ENCODE measurements at places on chromosomes 16 and 17.

DNA sequence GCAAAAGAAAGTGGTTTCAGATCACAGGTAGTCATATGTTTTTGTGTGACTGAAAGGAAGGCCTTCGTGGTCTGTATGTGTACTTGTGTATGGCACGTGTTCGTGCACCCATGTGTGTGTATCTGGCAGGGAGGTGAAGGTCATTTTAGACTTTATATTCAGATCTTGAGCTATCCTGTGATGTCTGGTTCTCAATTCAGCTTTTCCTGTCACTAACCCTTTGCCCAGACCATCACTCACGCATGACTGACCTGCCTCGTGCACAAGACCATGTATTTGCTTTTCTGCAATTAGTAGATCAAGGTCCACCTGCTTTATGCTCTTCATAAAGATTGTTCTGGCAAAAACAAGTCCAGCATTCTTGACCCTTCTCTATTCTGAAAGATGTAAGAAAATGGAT is 139.7 kb upstream of the MAF start:
- DNase-seq, result no peak

- DNase-seq, result no peak
Measured at GRCh38 chr16:69131167-69131838, 1.1 kb downstream of the CHTF8 start.

DNA sequence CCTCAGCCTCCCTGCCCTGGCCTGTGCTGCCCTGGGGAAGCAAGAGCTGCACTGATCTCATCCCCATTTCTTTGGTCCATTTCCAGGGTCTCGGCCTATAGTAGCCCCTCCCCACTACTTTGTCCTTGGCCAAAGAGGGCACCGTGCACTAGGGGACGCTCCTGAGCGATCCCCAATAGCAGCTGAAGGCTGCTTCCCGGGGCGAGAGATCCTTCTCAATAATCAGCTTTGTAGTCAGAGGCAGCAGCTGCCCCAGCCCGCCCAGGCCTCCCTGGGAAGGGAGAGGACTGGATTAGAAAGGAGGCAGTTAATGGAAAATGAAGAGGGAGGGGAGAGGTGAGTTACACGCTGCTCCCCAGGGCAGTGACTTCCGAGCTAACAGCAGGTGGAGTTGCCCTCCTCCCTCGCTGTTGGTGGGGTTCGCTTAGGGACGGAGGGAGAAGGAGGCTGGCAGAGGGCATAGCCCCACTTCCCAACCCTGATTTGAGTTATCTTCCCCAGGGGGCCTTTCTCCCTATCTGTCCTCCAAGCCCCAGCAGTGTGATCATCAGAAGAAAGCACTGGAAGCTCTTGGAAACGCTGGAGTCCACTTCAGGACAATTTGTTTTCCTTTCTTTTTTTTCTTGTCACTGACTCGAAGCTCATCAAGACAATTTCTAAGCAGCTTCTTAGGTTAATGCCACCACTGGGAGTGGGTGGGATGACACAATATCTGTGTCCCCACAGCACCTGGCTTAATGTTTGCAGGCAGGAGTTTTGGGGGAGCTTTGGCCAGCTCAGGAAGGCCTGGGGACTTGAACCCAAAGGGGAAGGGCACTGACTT is 2.6 kb downstream of the MXRA7 start:
- no peak for DNase-seq

- DNase-seq, result no peak
Measured at GRCh38 chr17:19551165-19551564, 17.5 kb downstream of the SLC47A1 start.

DNA sequence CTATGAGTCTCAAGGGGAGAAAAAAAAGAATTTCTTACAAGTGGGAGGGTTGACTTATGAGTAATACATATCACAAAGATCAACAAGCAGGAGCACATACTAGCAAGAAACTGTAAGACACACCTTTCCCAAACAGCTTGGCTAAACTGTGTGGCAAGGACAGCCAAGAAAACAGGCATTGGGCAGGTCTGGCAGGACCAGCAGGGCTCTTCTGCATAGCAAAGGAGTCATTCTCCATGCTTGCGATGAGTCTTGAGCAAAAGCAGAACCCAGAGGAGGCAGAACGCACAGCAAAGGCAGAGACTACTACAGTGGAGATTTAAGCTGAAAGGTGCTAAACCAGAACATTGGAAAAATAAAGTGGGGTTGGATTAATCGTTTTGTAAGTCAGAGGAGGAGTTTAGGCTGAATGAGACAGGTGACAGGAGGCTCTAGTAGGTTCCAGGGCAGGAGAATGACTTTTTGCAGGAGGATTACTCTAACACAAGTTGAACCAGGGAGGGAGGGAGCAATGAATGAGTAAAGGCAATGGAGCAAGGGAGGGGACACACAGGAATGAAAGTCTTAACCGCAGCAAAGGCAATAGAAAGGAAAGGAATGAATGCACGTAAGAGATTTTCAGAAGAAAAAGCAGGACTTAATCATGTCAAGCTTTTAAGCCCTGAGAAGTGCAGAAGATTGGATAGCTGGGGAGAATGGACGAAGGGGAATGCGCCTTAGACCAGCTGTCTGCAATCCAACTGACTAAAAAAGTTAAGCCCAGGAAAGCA is 2.7 kb downstream of the N4BP1 start:
- DNase-seq, result peak; percentile 32

DNA sequence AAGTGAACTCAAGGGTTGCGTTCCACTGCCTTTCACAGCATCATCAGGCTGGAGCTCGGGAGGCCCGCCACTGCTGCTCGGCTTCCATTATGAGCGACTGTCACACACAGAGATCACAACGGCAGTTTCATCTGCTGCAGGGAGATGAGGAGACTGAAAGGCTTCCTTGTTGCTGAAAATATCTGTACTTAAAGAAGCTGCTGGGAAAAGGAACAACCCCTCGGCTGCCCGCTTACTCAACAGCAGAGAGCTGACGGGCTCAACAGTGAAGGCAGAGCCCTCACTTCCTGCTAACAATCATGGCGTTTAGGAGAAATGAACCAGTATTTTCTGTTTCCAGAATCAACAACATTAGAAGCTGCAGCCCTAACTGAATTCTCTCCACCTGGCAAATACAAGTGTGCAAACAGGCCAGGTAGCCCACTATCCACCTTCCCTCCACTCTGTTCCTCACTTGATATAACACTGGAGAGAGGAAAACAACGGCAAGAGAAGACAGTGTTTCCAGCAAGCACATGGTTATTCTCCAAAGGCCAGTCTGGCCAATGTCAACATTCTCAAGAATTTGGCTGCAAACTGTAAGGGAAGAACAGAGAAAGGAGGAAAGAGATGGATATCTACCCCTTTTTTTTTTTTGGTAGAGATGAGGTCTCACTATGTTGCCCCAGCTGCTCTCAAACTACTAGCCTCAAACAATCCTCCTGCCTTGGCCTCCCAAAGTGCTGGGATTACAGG is 33.7 kb downstream of the MBTPS1 start:
- DNase-seq, result no peak

GRCh38 chr17:44315760-44316731 is 7.6 kb downstream of the RUNDC3A start:
- no peak for DNase-seq

DNA sequence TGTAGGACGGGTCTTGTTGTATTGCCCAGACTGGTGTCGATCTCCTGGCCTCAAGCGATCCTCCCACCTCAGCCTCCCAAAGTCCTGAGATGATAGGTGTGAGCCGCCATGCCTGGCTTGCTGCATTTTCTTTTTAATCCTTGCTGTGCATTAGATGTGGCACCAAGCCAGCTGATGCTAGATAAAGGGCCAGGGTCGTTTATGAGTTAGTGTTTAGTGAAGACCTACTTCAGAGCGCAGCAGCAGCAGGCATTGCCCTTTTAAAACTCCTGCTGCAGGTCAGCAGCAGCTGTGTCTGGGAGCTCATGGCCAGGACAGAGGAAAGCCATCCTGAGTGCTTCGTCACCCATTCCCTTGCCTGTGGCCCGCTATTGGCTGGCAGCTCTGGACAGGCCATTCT is 237.3 kb downstream of the CCDC182 start:
- no peak for DNase-seq

- no peak for DNase-seq
Measured at GRCh38 chr17:40032322-40033320, 17.4 kb downstream of the CSF3 start.

DNA sequence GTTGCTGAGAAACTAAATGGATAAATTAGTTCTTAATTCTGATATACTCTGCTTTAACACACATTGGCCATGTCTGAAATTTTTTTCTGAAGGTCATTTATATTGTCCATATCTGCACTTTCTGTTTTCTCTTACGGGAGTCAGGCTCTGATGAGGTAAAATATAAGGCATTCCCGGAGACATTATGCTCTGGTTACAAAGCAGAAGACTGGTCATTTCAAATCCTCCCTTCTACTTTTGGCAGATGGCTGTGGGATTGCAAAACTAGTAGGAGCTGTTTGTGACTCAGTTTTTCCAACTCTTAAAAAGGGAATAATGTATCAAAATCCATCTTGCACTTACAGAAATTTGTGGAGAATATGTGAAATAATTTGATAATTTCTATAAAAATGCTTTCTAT is 92.2 kb upstream of the CPHXL start:
- DNase-seq, result no peak

DNA sequence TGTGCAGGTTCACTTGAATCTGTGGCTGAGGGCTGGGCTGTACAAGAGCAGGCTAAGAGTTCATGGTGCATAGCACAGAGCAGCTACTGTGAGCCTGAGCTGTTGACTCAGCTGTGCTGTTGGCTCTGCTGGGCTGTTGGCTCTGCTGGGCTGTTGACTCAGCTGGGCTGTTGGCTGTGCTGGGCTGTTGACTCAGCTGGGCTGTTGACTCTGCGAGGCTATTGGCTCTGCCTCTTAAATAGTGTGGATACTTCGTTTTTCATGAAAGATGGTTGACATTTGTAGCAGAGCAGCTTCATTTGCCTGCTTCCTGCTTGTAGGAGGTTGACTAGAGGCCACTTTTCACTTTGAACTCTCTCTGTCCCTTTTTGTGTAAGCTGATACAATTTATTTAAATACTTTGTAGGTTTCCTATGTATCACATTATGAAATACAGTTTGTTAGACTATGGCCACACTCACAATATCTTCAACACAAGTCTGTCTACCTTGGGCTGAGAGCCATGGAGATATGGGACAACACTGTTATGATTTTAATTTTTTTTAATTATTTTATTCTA is 40.3 kb upstream of the CCNF start:
- DNase-seq, result no peak

DNA sequence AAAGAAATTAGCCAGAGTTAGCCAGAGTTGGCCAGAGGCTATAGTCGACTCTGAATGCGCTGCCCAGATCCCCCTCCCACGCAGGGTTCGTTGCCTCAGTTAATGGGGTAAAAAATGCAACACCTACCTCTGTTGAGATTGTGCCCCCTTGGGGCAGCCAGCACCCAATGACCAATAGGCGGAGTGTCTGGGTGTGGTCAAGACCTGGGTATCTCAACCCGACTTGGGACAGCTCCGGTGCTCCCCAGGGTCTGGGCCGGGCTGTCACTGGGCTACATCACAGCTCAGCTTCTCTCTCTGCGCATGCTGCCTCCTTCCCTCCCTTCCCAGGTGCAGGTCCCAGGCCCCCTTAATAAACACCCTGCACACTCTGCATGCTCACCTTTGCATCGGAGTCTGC is 59.6 kb upstream of the GCSH start:
- no peak for DNase-seq

- DNase-seq, result no peak
Measured at GRCh38 chr17:72234985-72235384, 114.2 kb downstream of the SOX9 start.

DNA sequence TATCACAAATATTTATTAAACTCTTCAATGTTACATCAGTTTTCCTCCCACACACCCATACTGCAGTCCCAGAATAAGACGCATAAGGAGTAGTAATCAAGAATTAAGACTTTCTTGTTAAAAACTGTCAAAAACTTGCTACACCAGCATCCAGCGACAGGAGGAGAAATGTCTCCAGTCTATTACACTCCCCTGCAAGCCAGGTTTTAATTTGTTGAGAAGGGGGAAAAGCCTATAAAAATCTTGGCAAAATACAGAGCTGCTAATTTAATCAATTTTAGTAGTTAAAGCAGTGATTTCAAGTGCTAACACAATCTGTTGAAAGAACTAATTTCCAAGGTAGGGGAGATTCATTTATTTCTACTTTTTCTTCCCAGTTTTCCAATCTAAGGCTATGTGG is 102.0 kb upstream of the MED13 start:
- no peak for DNase-seq

GRCh38 chr16:23650674-23651416 is 9.6 kb downstream of the DCTN5 start:
- no peak for DNase-seq

DNA sequence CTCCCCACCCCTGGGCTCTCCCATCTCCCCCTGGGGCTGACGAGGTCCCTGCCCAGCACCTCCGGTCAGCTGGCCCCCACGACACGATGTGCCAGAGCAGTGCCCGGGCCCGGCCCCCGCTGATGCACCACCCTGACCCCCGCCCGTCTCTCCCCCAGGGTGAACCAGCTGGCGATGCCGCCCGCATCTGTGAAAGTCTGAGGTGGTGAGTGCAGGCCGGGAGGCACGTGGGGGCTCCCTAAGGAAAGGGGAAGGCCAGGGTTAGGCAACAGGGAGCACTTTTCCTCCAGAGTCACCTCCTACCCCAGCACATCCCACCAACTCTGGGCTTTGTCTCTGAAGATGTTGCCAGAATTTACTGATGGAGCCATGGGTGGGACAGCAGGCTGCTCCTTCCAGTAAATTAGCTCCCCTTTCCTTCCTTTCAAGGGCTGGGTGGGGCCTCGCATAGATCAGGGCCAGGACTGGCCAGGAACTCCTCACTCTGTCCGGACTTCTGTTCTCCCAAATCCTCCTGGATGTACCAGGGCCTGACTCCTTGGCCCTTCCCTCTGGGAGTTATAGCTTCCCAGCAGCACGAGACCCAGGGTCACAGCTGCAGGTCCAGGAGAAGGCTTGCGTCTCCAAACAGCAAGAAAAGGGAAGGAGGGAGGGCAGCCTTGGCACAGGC is 18.3 kb downstream of the MYBBP1A start:
- no peak for DNase-seq

- no peak for DNase-seq
Measured at GRCh38 chr17:45396496-45397205, 36.0 kb downstream of the ARHGAP27 start.

GRCh38 chr16:85652431-85653221 is 36.1 kb downstream of the GINS2 start:
- DNase-seq, result no peak

DNA sequence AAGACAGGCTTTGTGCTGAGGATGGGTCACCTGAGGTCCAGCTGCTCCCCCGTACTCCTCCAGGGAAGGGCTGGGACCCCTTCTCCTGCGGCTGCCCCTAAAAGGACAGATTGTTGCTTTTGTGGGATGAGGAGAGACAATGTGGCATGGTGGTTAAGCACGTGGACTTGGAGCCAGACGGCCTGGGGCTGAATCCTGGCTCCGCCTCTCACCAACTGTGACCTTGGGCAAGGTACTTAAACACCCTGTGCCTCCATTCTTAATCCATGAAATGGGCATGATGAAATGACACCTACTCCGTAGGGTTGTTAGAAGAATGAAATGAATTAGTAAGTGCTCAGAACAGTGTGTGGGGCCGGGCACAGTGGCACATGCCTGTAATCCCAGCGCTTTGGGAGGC is 39.6 kb upstream of the PLCG2 start:
- DNase-seq, result no peak

GRCh38 chr16:68217506-68217905 is 18.4 kb downstream of the ESRP2 start:
- DNase-seq, result no peak

- no peak for DNase-seq
Measured at GRCh38 chr17:40110026-40110845, 9.8 kb upstream of the NR1D1 start.

- no peak for DNase-seq
Measured at GRCh38 chr17:19387921-19388521, 1.0 kb upstream of the MFAP4 start.
